Ascending aorta (tissue), 2 donors: ENCODE measurements at places on chromosomes 5 and 9.

- no peak for DNase-seq
These were observed 789 bp downstream of the COL27A1 start for GRCh38 chr9:114155995-114156656.

DNA sequence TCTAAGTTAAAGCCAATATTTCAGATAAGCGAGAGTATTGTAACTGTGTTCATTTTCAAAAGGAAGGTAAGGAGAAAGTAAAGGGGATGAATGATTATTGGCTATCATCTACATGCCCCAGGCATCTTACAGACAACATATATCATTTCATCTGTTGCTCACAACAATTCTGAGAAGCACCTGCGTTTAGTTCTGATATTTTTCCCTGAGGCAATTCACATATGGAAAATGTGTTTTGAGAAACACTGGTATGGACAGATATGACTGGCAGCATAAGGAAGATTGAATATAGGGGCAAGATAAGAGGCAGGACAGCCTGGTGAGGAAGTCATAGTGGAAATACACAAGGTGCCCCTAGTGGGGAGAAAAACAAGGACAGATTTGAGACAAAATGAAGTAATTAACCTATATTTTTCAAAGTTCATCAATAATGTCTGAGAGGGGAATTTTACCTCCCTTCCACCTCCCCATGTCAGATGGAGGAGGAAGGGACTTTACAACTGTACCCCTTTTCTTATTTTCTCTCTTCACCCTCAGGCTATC lies 87.7 kb upstream of the TRIM32 start:
- DNase-seq: no peak

DNA sequence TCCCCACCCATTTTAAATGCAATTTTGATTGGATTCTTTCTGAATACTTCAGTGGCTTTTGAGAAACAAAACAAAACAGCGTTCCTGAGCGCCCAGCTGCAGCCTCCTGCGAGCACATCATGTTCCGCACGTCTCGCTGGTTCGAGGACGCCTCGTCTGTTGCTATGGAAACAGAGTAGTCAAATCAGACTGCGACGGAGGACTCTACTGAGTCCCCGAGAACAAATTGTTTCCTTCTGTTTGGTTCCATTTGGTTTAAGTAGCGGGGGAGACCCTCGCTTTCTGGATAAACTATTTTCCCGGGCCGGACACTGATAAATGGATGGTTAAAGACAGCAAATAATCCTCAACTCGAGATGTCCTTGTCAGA lies 69.0 kb downstream of the SLC28A3 start:
- peak; percentile 69 for DNase-seq

DNA sequence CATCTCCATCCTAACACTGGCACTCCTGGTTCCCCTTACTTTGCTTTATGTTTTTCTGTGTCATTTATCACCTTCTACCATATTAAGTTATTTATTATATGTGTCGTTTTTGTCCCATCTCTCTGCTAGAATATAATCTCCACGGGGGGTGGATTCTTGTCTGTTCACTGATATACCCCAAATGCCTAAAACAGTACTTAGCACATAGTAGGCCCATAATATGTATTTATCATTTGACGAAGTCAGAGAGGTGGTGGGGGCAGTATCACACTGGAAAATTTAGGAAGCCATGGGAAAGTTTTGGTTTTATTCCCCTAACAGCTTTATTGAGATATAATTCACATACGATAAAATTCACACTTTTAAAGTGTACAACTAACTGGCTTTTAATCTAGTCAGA lies 14.4 kb downstream of the ZCCHC9 start:
- no peak for DNase-seq

DNA sequence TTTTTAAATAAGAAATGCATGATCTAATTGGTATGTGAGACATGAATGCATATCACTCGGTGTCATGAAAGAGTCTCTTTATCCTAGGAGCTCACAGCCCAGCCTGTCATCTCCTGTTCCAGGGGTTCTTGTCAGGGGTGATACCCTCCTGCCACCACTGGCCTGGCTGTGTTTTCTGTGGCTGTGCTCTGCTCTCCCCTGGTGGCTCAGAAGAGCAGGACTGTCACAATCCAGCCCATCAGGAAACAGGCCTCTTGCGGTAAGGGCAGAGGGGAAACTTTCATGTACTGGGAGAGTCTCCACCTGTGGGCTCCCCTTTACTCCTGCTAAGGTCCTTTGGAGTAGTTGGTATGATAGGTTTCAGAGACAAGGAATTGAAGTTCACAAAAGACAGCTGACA lies 240.2 kb upstream of the GLRA1 start:
- no peak for DNase-seq

- DNase-seq: no peak
These were observed 7.2 kb downstream of the C9orf72 start for GRCh38 chr9:27566118-27566517.

DNA sequence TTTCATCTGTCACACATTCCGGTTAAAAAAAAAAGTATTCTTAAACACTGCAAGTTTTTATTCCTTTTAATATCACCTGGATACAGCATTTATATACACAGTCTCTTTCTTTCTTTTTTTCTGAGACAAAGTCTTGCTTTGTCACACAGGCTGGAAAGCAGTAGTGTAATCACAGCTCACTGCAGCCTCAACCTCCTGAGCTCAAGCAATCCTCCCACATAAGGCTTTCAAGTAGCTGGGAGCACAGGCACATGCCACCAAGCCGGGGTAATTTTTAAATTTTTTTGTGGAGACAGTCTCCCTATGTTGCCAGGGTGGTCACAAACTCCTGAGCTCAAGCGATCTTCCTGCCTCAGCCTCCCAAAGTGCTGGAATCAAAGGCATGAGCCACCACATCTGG lies 13.9 kb downstream of the KIF20A start:
- DNase-seq: no peak

GRCh38 chr5:132556153-132556762 lies 519 bp upstream of the RAD50 start:
- no peak for DNase-seq

GRCh38 chr5:8209500-8209899 lies 340.6 kb downstream of the MTRR start:
- DNase-seq: no peak
